ENCODE measurements at places on chromosomes 6 and 20.

- no peak for DNase-seq
These were observed 183.4 kb downstream of the ANKRD60 start for GRCh38 chr20:58044931-58045555.

DNA sequence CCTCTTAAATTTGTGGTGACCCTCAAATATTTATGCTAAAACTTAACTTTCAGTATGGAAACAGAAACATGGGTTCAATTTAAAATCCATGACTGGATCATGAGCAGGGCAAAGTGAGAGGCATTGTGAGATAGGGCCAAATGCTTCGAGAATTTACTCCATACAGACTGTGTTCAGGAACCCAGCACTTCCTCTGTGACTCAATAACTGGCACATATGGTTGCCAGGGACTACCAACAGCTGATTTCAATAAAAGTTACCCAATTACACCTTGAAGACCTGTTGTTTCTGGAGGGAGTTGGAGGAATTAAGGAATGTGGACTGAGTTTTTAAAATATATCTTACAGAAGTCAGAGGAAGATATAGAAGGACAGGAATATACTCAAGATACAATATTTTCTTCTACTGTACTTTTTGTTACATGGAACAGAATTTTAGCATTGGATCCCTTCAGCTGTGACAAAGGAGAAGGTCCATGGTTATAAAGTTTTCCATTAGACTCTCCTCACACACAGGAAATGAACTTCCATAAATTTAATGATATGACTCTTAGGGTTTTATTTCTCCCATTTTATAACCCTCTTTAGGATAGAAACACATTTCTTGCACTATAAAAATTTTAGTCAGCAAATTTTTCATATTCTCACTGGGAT is 258.5 kb downstream of the KHDC1L start:
- no peak for DNase-seq

- DNase-seq: no peak
These were observed 42.3 kb downstream of the RPP40 start for GRCh38 chr6:4961322-4962168.

GRCh38 chr20:40861427-40862008 is 167.1 kb upstream of the TOP1 start:
- DNase-seq: no peak

GRCh38 chr6:38012573-38012972 is 193.0 kb downstream of the ZFAND3 start:
- DNase-seq: no peak

- DNase-seq: no peak
These were observed 1.9 kb downstream of the CST7 start for GRCh38 chr20:24950836-24951525.

DNA sequence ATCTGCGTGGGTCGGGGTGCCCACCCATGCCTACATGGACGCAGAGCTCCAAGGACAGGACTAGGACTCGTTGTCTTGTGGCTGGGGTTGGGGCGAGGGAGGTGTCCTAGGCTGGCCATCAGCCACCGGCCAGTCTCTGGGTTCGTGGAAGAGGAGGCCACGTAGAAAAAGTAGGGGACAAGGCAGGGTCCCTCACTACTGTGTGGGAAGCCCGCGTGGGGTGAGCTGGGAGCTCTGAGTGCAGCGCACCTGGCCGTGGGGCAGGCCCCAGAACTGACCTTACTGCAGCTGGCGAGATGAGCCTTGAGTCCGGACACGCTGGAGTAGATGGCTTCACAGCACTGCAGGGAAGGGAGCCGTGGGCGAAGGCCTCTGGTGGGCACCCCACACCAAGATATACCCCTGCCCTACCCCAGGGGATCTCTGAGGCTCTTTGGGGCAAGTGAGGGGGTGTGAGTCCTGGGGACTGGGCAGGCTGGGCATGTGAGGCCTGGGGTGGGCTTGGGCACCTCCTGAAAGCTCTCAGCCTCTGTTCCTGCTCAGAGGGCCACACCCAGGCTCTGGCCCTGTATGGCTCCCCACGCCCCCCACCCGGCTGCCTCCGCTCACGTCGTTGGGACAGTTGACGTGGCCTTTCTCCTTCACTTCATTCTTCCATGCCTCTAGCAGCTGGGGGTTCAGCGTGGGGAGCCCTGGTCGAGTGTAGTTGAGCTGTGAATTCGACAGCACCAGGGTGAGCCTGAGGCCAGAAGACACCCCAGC is 5.6 kb upstream of the UCKL1 start:
- no peak for DNase-seq

GRCh38 chr6:60952500-60952899 is 1333.5 kb downstream of the KHDRBS2 start:
- no peak for DNase-seq

DNA sequence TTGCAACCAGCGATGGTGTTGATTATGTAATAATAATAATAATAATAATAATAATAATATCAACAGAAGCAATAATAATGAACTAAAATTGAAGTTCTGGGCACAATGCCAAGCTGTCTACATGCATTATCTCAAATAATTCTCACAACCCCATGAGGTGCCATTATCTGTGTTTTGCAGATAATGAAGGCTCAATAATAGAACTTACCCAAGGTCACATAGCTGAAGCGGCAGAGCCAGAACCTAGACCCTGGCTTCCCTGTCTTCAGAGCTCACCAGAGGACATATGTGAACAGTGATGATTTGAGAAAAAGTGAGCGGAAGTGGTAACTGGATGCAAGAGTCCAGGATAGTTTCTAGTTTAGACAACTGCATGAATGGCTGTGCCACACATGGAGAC is 91.0 kb downstream of the HIVEP1 start:
- no peak for DNase-seq

DNA sequence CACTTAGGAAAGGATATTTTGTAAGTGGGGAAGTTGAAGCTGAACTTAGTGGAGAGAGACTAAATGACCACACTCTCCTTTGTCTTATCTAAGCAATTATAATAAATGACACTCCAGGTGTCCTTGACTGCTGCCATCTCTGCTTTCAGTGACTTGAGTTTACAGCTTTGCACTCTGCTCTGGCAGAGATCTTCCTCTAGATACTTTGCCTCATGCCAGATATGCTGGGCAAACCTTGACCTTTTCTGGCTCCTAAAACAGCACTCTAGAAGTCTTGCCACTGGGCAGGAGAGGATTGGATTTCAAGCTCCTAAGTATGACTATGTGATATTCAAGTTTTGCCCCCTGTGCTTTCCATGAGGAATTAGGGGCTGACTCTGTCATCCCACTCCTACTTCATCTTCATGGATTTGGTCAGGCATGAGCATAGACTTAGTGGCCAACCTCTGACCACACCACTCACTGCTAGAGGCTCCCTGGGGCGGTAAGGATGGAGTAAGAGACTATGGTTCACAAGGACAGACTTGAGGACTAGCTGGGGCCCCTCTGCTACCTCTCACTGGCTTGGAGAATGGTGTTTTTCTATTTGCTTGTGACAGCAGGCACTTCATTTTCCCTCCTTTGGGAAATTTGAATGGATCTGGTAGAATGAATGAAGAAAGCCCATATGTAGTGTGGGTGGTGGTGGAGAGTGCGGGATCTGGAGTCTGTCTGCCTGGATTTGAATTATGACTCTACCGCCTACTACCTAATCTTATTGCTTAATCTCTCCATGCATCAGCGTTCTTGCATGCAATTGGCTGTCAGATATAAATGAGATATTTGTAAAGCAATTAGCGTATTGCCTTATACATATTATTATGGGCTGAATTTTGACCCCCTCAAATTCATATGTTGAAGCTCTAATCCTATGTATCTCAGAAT is 191.4 kb downstream of the REV3L start:
- no peak for DNase-seq

DNA sequence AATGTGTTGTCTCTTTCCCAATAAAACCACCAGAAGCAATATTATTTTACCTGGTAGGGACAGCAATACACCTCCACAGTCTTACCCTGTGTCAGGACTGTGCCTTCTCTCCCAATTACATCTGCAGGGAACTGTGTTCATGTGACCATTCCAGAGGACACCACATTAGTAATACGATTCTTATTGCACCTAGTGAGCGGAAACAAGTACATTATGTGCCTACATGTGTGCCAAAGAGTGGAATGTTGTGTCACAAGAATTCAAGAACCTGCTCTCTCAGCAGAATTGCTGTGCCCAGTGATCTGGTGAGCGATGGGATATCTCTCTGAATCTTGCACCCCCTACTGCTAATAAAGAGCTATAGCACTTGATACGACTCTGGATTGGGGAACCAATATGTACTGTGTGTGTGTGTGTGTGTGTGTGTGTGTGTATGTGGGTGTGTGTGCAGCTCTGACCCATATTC is 57.4 kb upstream of the FOXC1 start:
- no peak for DNase-seq

DNA sequence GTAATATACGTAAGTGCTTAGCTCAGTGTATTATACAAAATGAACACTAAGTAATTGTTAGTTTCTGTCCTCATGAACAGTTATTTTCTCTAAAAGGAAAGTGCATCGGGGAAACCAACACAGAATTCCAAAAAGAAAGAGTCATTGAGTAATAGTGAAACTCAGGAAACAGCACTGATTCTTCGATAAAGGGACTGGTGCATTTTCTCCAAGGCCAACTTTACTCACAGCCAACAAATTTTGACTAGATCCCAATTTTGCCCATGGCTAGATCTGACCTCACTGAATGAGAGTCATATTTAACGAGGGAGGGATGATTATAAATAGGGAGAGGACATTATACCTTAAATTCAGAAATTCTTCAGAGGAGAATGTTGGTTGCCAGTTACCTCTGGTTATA is 390.9 kb upstream of the NRSN1 start:
- DNase-seq: no peak

GRCh38 chr6:167350731-167351655 is 26.1 kb downstream of the TTLL2 start:
- DNase-seq: peak; percentile 74

- DNase-seq: no peak
These were observed 3.6 kb downstream of the SOX4 start for GRCh38 chr6:21596949-21597682.

GRCh38 chr6:47181681-47182080 is 128.0 kb downstream of the TNFRSF21 start:
- no peak for DNase-seq

- DNase-seq: no peak
These were observed 39.4 kb downstream of the TOX2 start for GRCh38 chr20:43953919-43954592.

- no peak for DNase-seq
These were observed 125.2 kb downstream of the CEBPB start for GRCh38 chr20:50315586-50316551.

- DNase-seq: no peak
These were observed 306.7 kb downstream of the CDH4 start for GRCh38 chr20:61558726-61559125.

GRCh38 chr6:25360621-25361020 is 81.4 kb downstream of the CARMIL1 start:
- DNase-seq: no peak

GRCh38 chr6:117960877-117961276 is 53.8 kb downstream of the SLC35F1 start:
- no peak for DNase-seq

DNA sequence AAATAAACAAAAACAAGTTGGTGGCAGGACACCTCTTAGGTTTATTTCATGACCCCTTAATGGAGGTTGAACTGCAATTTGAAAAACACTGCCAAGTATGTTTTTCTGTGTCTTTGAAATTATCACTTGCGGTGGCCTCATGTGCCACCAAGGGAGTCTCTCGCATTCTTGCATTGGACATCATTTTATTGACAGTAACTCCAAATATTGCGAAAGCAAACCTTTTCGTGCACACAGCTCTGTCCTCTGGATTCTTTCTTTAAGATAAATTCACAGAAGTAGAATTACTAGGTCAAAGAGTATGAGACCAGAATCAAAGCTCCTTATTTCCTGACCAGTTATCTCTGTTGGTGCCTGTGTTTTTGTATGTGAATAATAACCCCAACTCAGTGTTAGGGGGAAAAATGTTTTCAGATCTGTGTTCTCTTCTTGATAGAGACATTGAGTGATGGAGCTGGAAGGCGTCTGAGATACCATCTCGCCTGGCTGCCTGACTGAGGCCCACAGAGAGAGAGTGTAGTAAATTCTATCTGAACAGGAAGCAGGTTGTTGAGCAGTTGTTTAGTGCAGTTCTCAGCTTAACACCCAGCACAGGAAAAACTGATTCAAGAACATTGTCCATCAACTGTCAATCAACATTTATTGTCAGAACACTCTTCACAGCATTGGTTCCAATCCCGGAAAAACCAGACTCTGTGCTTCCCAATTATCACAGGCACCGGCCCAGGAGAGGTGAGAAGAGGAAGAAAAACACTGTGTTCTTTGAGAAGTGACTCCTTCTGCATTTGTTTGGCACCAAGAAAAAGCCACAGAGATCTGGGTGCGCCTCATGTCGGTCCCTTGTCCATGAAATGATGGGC is 2.2 kb upstream of the CCDC167 start:
- DNase-seq: peak; percentile 38

- no peak for DNase-seq
These were observed 102.9 kb downstream of the OR2B2 start for GRCh38 chr6:27809067-27809938.

GRCh38 chr20:401682-402495 is 6.2 kb upstream of the RBCK1 start:
- DNase-seq: no peak

GRCh38 chr6:124879110-124879991 is 82.9 kb upstream of the RNF217 start:
- DNase-seq: no peak

GRCh38 chr20:1808101-1808500 is 87.1 kb upstream of the SIRPA start:
- DNase-seq: no peak

GRCh38 chr6:146312608-146313007 is 231.0 kb upstream of the RAB32 start:
- DNase-seq: no peak

Measured in effector memory CD4-positive, alpha-beta T cell (primary cell).